GM12878 (cell line): ENCODE measurements at places on chromosomes 2 and 18. TPM values are rescaled to one million over a fixed set of nuclear protein-coding genes. Genes with fewer than 3 reads are reported as not detected.
A peak's percentile ranks its signal among the peaks of the same experiment; 100 is the strongest.

Gene FAM124B
- total RNA-seq, result not detected in 2 replicates

Gene LBX2
- total RNA-seq, result 0.88 and 1.2 TPM in 2 replicates

Gene GPR39
- 0.08 and 0.23 TPM in 2 replicates for total RNA-seq

Gene BIRC6
- total RNA-seq, result 86.5 and 90.1 TPM in 2 replicates

DNA sequence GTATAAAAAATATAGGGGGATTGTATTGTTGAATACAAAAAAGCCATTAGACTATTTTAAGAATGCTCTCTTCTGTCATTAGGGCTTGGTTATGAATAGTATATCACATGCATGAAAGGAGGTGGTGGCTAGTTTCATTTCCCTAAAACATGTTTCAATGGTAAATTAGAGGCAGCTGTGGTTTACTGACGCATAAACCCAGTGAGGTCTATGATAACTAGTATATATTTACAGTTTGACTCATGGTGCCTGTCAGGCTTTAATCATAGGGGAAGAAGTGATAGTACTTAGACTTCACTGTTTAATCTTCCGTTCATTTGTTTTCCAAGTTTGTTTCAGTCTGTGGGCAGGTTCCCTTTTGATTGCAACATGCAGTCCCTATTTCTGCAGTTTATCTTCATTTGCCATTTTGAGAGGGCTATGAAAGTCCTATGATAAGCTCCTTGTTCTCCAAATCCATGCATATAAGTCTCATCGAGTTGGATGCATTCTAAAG lies 55.1 kb upstream of the MAP4K3 start:
- peak; percentile 91 for DNase-seq

- DNase-seq, result no peak
Measured at GRCh38 chr2:197212344-197213262, 98.0 kb downstream of the ANKRD44 start.

DNA sequence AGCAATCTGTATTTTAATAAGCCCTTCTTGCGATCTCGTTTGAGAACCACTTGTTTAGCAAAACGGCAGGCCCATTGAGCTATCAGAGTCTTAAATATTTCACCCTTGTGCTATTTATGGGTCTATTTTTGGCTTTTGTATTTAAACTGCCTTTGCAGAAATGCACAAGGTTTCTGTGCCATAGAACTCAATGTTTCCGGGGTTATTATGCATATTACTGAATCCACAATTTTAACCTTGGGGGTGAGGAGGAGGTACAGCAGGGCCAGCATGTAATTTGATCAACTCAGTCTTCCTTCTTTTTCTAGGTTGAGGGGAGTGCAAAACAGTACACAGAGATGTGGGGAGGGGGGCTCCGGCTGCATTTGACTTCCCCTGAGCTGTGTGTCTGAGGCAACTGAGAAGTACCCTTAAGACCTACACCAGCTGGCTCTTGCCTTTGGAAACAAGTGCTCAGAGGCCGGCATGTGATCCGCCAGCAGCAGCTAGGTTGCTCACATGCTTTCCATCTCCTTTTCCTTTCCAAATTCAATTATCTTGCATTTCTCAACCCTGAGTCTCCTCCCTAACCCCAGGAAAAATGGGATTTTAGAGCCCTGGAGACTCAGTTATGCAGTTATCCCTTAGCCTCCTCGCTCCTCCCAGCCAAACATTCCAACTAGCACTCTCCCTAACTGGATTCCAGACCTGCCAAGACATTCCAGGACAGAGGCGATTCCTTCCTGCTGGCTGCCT lies 103.0 kb downstream of the HNRNPLL start:
- DNase-seq, result no peak

- DNase-seq, result no peak
Measured at GRCh38 chr18:13638719-13639595, 87.4 kb downstream of the FAM210A start.

GRCh38 chr2:120389036-120389391 lies 43.1 kb downstream of the INHBB start:
- DNase-seq, result no peak

DNA sequence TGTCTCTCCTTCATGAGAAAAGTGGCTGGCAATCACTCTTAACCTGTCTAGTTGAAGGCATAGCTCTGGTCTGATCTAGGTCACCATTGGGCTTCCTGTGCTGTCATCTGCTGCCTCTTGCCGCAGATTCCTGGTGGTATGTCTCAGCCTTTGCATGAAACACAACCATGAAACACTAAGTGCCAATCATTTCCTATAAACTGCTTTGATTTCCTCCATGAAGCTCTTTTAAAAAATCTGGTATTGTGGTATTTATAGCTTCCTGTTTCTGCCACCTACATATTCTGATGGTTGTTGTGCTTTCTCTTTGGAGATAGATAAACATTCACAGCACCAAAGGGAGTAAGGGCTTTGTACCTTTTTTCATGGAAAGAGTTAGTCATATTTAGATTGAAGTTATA lies 120.0 kb upstream of the EPC2 start:
- DNase-seq, result no peak
